ENCODE measurements at places on chromosomes 13 and 19.

DNA sequence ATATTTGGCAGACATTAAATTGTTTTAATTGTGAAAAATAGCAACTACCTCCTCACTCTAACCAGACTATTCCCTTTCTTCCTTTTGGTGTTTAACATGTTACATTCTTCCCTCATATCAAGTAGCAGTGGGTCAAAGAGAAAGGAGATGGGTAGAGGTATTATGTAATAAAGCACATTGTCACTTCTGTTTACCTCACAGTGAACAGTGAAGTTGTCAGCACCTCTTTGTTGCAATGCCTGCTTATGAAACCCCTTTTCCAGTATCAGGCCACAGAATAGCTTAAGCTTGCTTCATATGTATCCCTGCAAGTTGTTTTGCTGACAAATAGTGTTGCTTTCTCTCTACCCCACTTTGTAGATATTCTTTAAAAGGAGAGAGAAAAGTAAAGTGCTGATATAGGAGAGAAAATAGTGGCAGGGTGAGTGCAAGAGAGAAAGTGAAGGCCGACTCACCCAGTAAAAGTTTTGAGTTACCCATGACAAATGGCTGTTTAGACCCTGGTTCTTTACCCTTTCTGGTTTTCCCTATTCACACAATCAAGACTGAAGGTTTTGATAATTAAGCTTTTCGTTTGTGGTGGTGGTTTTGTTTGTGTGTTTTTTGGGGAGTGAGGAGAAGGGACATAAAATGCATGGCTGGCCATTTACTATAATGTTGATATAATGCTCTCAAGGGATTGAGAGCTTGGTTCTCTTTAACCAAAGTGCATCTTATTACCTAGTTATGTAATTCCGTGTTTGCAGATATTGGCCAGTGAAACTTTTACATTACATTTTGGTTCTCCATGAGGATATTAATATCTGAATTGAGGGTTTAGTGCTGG, 3.7 kb downstream of the ITM2B start:
- no peak for DNase-seq

GRCh38 chr13:35468195-35468594, 8.3 kb downstream of the MAB21L1 start:
- no peak for DNase-seq

DNA sequence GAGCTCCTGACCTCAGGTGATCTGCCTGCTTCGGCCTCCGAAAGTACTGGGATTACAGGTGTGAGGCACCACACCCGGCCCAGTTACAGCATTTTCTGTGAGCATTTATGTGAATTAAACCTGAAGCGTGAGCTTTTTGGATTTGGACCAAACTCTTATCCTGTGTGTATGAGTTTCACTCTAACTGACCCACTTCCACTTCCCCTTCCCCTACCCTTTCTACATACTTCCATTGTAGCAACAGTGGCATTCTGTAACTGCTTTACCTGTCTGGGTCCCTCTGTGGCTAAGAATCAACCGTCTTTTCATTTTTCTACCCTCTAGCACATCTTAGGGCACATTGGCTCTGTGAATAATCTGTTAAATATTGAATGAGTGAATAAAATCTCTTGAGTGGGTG, 16.2 kb downstream of the FRY start:
- DNase-seq: no peak

GRCh38 chr13:93899981-93900380, 579.5 kb downstream of the DCT start:
- no peak for DNase-seq

GRCh38 chr13:20492641-20493040, 33.0 kb downstream of the CRYL1 start:
- DNase-seq: no peak

- no peak for DNase-seq
These were observed 7.8 kb downstream of the SIGLEC12 start for GRCh38 chr19:51493776-51494175.

- peak; percentile 83 for DNase-seq
These were observed 2.5 kb downstream of the LCP1 start for GRCh38 chr13:46179491-46179908.

GRCh38 chr13:64305246-64305645, 2889.6 kb upstream of the PCDH20 start:
- DNase-seq: no peak

DNA sequence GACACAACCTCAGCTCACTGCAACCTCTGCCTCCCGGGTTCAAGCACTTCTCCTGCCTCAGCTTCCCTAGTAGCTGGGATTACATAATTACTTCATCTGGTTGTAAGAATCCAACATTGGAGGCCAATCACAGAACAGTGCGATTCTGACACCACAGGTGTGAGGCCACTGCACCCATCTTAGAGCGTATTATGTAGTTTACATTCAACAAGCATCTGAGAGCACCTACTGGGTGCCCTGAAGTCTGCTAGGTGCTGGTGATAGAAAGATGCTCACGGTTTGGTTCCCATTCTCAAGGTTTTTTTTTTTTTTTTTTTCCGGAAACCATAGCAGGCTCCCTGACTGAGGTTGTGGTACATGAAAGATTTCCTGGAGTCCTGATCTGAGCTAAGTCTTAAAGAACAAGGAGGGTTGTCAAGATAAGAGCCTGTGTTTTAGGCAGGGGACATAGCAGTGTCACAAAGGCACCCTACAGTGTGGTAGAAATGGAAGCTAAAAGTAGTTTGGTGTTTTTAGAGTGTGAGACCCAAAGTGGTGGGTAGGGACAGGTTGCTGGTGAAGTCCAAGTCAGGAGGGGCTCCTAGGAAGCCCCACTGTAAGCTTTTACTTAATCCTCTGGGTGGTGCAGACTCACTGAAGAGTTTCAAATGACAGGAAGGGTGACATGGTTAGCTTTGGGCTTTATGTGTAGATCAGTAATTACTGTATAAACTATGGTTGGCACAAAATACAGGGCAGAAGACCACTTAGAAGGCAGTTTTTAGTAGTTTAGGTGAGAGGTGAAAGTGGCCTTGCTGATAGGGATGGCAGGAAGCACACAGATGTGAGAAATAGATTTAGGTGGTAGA, 15.2 kb downstream of the SAE1 start:
- DNase-seq: no peak

- DNase-seq: no peak
These were observed 8.1 kb upstream of the IPO5 start for GRCh38 chr13:97945342-97945741.

- DNase-seq: no peak
These were observed 3.4 kb downstream of the IZUMO4 start for GRCh38 chr19:2099937-2100718.

GRCh38 chr13:75986818-75987217, 350.7 kb downstream of the LMO7 start:
- no peak for DNase-seq

- DNase-seq: no peak
These were observed 330.4 kb upstream of the NBEA start for GRCh38 chr13:34611671-34612070.

GRCh38 chr13:53204598-53204997, 176.0 kb downstream of the OLFM4 start:
- DNase-seq: no peak

DNA sequence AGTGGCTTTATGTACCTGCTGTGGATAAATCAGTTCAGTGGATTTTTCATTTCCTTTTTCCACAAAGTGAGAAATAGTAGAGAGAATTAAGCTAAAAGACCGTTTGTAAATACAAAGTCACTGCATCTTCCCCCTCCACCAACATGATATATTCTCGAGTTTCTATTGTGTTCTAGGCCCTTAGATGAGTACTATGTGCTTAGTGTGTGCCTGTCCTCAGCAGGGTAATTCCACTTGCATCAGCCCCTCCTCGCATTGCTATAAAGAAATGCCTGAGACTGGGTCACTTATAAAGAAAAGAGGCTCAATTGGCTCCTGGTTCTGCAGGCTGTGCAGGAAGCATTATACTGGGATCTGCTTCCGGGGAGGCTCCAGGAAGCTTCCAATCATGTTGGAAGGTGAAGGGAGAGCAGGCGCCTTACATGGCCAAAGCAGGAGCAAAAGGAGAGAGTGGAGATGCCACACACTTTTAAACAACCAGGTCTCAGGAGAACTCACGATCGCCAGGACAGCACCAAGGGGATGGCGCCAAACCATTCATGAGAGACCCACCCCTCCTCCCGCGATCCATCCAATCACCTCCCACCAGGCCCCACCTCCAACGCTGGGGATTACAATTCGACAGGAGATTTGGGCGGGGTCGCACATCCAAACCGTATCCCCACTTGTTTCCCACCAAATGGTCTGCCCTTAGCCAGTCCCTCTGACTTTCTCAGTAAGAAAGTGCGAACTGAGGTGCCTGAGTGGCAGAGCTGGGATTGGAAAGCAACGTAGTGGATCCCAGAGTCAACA, 102.3 kb upstream of the ABCC4 start:
- DNase-seq: no peak
